ENCODE measurements at places on chromosomes 11 and 22.

DNA sequence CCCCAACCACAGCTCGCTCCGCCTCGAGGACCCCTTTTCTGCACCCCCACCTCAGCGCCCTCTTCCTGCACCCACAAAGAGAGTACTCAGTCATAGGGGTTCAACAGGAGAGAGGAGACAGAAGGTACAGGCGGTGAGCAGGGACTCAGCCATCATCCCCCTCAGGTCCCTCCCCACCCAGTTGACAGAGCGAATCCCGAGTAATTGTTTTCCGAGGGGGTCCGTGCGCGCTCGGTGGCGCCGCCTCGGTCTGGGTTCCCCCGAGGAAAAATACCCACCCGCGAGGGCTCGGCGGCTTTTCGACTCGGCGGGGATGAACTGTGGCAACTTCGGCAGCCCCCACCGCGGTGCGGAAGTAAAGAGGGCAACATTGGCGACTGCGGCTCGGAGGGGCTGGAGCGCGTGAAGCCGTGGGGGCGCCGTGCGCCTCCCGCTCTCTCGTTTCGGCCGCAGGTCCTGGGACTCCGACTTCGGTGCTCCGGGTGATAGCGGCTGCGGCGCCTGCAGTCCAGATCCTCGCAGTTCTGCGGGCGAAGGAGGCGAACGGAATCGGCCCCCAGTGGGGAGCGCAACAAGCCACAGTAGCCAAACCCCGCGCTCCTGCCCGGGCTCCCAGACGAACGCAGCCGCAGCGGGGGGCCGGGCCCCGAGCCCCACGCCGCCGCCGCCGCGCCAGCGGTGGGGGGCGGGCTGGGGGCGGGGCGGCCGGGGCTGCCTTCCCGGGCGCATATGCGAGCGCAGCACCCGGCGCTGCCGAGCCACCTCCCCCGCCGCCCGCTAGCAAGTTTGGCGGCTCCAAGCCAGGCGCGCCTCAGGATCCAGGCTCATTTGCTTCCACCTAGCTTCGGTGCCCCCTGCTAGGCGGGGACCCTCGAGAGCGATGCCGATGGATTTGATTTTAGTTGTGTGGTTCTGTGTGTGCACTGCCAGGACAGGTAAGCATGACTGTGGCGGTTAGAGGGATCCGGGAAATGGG lies at the start of gene NELL1:
Gene NELL1, plus strand, starts transcription at position 743 of the 976 bp plus-strand sequence.
- no peak for DNase-seq

- no peak for DNase-seq
Measured at GRCh38 chr11:14065141-14065540, 102.6 kb downstream of the SPON1 start.

GRCh38 chr11:111351374-111352055 lies 27.6 kb downstream of the POU2AF1 start:
- no peak for DNase-seq

GRCh38 chr11:87304412-87304811 lies 266.7 kb downstream of the TMEM135 start:
- no peak for DNase-seq

- no peak for DNase-seq
Measured at GRCh38 chr11:60459345-60459744, 3.7 kb downstream of the MS4A1 start.

DNA sequence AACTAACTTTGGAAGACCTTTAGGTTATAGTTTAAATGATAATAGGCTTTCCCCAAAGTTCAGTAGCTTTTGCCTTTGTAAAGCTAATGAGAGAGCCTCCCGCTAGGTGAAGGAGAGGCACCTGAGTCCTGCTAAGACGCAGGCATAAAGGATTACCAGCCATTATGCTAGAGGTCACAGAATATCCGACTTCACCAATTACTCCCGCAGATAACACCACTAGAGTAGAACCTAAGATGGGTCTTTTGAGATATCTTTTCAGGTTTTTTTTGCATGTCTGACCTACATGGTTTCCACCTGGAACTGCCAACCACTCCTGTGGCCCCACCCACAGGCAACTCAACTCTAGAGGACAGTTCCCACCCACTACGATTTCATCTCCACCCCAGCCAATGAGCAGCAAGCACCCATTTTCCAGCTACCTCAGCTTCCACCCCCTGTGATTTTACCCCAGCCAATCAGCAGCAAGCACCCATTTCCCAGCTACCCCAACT lies 314.3 kb downstream of the BRD1 start:
- no peak for DNase-seq

- DNase-seq, result no peak
Measured at GRCh38 chr11:128324051-128324481, 263.3 kb downstream of the ETS1 start.

DNA sequence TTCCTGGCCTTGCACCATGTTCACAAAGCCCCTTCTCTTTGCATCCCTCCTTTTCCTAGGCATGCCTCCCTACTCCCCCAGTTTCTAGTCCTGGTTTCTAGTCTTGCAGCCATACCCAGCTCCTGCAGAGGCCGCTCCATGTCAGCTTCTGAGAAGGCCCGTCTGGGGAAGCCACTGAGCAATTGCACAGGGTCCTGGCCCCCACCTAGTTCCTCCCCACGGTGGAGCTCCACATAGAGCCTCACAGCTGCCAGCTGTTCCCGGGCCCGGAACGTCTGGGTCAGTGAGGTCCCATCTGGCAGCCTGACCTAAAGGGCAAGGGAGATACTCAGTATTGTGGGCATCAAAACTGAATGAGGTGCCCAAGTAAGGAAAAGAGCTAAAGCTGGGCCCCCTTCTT lies 2.2 kb downstream of the UBXN1 start:
- no peak for DNase-seq

GRCh38 chr11:78161962-78162371 lies 22.5 kb upstream of the ALG8 start:
- DNase-seq, result no peak

DNA sequence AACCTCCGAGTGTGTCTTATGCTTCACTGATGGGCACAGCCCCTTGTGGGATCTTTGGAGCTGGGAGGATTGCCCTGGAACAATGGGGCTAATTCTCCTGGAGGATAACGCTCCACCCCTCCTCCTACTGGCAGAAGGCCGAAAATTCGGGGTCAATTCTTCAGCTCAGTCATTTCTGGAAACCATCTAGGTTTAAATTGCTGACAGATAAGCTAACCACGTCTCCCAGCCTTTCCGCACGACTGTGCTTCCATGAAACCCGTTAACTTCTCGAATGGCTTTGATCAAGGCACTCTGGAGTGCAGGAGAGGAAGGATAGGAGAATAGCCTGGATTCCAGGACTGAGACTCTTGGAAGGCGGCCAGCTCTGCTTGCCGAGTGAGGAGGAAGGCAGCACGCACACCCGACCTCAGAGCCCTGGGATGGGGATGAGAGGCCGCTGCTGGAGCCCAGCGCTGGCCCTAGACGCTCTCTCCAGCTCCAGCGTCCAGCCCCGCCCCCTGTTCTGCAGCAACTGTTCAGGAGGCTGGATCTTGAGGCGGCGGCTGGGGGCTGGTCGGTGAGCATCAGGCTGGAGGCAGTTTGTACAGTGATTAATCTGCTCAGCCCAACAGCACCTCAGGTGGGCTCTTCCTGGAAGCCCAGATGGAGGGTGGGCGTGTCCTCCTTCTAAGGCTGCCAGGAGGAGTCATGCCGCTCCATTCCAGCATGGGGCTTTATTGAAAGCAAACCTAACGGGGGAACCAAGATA lies 176.7 kb upstream of the NCAM1 start:
- no peak for DNase-seq

DNA sequence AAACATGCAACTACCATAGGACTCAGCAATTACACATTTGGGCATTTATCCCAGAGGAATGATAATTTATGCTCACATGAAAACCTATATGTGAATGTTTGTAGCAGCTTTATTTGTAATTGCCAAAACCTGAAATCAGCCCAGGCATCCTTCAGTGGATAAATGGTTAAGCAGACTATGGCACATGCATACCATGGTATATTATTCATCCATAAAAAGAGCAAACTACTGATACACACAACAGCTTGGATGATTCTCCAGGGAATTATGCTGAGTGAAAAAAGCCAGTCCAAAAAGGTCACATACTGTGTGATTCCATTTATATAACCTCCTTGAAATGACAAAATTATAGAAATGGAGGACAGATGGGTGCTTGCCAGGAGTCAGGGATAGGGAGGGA lies 86.7 kb downstream of the ALX4 start:
- no peak for DNase-seq

GRCh38 chr22:37639771-37640590 lies 512 bp downstream of the SH3BP1 start:
- DNase-seq, result no peak

GRCh38 chr11:78562398-78562797 lies 12.3 kb downstream of the NARS2 start:
- no peak for DNase-seq

GRCh38 chr22:40451210-40451609 lies 80.8 kb downstream of the SGSM3 start:
- no peak for DNase-seq

GRCh38 chr22:45867906-45868555 lies 108.9 kb downstream of the WNT7B start:
- no peak for DNase-seq

DNA sequence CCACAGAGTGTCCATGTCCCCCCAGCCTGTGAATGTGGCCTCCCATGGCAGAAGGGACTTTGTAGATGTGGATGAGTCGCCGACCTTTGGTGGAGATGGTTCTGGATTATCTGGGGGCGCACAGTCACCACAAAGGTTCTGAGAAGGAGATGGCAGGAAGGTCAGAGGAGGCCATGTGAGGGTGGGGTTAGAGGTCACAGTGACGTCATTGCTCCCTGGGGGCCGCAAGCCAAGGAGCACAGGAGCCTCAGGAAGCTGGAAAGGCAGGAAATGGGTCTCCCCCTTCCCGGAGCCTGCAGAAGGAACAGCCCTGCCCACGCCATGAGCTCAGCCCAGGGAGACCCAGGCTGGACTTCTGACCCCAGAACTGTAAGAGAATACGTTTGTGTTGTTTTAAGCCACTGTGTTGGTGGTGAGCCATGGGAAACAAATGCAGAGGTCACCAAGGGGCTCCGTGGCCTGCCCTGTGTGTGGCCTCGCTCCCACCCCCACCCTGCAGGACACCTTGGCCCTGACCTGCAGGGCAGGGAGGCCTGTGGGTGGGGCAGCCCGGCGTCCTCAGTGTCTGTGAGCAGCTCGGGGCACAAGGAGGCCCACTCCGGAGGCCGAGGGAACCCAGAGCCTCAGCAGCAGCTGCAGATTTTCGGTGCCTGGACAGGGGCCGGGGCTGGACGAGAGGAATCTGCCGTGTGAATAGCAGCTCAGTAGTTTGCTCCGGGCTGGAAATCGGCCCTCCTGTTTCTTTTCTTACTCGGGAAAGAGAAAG lies 32.1 kb downstream of the GRAMD4 start:
- DNase-seq, result no peak

GRCh38 chr11:91199866-91200265 lies 977.0 kb upstream of the CHORDC1 start:
- DNase-seq, result no peak

DNA sequence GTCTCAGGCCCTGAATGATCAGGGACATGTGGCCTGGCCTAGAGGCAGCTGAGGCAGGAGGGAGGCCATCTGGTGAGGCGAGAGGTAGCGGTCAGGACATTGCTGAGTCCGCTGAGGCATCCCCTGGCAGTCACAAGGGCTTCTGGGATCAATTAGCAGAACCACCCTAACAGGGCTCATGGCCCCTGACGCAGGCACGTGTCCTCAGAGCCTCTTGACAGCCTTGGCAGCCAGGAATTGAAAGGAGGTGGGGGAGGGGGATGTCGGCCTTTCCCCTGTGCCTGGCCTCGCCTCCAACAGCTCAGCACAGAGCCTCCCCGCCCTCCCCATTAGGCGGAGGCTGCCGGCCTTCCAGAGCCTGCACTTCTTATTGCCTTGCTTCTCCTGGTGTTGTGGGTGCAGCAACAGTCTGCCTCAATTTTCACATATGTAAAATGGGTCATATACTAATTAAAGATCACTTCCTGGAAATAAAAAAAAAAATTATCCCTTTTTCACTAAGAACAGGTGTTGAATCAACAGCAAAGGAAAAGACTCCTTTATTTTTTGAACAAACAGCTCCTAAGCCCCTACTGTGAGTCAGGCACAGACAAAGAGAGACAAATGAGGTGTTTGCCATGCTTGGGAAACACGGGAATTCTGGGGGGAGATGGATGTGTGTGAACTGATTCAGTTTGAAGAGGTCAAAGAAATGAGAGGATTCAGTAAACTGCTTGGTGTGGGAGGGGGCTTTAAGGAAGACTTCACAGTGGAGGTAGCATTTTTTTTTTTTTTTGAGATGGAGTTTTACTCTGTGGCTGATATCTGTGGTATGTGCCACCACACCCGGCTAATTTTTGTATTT lies 55.3 kb downstream of the NFAM1 start:
- no peak for DNase-seq

DNA sequence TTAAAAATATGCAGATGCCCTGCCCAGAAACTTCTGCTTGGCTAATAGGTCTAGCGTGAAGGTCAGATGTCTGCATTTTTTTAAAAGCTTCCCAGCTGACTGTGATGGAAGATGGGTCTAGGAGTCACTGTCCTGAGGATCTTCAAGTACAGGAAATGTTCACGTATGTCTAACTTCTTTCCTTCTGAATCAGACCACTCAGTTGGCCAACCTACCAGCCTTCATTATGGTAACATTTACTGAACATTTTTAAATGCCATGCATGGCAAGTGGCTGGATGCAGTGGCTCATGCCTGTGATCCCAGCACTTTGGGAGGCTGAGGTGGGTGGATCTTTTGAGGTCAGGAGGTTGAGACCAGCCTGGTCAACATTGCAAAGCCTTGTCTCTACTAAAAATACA lies 1.1 kb upstream of the PRG2 start:
- DNase-seq, result no peak

DNA sequence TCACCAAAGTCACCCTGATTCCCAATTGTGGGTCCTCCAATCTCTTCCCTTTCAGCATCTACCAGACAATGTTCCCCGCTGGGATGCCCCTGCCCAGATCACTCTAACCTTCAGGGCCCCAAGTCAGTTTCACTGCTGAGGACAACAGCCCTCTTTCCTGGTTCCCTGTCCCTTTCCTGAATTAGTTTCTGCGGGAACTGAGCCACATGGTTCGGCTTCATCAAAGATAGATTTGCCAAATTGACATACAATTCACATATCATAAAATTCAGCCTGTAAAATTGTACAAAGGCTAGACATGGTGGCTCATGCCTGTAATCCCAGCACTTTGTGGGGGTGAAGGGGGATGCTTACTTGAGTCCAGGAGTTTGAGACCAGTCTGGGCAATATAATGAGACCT lies 10.1 kb downstream of the PRDX5 start:
- no peak for DNase-seq

- no peak for DNase-seq
Measured at GRCh38 chr11:65066805-65067291, 8.5 kb upstream of the NAALADL1 start.

- no peak for DNase-seq
Measured at GRCh38 chr22:36764060-36764459, 11.9 kb downstream of the IFT27 start.

DNA sequence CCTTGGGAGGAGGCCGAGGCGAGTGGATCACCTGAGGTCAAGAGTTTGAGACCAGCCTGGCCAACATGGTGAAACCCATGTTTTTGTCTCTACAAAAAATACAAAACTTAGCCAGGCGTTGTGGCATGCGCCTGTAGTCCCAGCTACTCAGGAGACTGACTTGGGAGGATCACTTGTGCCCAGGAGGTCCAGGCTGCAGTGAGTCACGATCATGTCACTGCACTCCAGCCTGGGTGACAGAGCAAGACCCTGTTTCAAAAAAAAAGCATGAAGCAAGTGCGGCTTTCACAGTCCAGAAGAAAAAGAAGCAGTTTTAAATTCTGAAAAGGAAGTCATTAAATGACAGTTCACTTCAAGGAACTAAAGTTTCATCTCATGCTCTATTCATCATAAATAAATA lies 7.1 kb upstream of the LTO1 start:
- DNase-seq, result no peak
